ENCODE measurements at places on chromosomes 4 and X.

GRCh38 chrX:112967341-112967740 is 126.7 kb upstream of the AMOT start:
- no peak for DNase-seq

DNA sequence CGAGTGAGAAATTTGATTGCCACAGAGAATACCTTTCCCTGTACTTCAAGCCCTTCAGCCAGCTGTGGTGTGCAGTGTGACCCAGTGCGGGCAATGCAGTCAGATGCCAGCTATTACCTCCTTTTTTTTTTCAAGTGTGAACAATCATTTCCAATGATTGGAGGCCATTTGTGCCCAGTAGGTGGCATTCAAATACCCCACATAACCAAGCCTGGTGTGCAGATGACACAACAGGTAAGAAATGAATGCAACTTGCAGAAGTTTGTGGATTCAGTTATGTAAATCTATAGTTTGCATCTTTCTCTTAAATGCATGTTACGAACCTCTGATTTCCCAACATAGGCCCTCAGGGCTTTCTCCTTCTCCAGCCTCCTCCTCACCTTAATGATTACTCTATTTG is 98.0 kb downstream of the CLCN4 start:
- DNase-seq: peak; percentile 25

DNA sequence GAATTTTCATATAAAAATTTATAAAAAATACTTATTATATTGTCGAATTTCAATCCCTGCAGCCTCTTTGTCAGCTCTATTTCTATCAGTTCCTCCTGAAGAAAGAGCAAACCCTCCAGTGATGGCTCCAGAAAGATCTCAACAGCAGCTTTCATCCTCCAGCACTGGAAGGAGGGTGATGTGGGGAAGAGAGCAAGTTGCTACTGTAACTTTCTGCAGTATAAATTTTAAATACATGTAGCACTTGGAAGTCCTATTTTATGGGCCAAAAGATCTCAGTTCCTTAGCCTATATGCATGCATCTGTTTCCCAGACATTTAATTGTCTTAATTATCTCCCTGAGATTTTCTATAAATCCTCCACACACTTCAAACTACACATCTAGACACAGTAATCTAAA is 13.7 kb upstream of the ODAM start:
- no peak for DNase-seq

GRCh38 chr4:104424475-104424941 is 70.2 kb downstream of the CXXC4 start:
- DNase-seq: peak; percentile 15

DNA sequence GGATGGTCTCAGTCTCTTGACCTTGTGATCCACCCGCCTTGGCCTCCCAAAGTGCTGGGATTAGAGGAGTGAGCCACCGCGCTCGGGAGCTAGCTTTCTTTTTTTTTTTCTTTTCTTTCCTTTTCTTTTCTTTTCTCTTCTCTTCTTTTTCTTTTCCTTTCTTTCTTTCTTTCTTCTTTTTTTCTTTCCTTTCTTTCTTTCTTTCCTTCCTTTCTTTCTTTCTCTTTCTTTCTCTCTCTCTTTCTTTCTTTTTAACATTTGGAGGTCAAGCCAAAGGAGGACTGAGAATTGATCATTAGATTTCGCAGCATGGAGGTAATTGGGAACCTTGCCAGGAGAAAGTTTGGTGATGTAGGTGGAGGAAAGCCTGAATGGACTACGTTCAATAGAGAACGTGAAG is 67.4 kb downstream of the LARP7 start:
- DNase-seq: no peak

GRCh38 chr4:150457802-150458201 is 124.1 kb upstream of the MAB21L2 start:
- DNase-seq: no peak

Measured in NCI-H2171 treated with DMSO at 0.1 percent for 48 hours (cell line).